ENCODE measurements at places on chromosomes 5 and 9.
A peak's percentile ranks its signal among the peaks of the same experiment; 100 is the strongest.

DNA sequence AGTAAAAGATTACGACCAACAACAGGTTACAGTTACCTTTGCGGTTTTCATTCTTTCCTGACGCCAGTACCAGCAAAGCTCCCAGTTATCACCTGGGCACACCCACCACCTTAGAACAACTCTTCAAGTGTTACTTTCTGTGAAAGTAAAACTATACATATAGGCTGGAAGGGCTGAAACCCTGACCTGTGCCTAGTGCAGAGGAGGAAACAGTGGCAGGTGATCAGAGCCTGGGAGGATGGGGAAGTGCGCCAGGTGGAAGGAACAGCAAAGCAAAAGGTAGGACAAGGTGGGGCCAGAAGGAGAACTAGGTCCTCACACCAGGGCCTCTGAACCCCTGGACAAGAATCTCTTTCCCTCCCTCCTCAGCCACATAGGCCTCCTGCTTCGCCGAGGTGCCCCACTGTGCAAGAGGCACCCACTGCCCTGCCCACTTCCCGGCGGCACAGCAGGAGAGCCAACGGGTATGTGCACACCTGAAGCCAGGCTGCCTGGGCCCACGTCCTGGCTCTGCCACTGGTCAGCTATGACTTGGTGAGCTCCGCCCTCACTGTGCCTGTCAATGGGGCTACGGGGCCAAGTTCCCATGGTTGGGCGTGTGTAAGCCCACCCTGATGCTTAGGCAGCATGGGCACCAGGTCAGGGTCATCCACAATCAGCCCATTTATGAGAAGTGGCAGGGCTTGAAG, 26.9 kb downstream of the BICD2 start:
- no peak for DNase-seq

DNA sequence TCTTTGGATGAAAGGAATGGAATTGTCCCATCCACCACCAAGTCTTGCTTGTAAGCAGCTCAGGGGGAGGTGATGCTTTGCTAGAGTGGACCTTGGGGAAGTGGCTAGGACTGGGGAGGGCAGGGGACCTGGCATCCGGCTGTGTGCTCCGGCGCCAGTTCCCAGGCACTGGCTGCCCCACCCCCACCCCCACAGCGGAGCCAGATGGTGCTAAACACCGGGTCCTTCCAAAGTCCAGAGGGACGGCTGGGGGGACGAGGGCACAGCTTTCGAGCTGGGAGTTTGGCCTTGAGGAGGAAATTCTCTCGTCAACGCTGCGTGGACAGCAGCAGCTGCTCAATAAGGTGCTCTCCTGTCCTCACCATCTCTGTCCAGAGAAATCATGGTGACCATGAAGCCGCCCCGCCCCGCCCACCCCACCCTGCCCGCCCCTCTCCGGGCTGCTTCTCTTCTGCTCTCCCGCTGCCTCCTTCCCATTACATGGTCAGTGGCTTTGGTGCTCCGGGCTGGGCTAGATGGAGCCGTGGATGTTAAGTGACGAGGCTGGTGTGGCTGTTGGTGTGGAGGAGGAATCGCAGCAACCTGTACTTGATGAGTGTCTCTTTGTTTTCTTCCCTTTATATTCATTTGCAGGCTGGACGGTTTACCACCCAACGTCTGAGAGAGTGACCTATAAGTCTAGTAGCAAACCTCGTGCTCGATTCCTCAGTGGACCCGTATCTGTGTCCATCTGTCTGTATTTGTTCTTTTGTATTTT, 115.7 kb downstream of the WNK2 start:
- DNase-seq: peak; percentile 5

GRCh38 chr9:98944057-98944733, 488 bp downstream of the COL15A1 start:
- DNase-seq: peak; percentile 49

DNA sequence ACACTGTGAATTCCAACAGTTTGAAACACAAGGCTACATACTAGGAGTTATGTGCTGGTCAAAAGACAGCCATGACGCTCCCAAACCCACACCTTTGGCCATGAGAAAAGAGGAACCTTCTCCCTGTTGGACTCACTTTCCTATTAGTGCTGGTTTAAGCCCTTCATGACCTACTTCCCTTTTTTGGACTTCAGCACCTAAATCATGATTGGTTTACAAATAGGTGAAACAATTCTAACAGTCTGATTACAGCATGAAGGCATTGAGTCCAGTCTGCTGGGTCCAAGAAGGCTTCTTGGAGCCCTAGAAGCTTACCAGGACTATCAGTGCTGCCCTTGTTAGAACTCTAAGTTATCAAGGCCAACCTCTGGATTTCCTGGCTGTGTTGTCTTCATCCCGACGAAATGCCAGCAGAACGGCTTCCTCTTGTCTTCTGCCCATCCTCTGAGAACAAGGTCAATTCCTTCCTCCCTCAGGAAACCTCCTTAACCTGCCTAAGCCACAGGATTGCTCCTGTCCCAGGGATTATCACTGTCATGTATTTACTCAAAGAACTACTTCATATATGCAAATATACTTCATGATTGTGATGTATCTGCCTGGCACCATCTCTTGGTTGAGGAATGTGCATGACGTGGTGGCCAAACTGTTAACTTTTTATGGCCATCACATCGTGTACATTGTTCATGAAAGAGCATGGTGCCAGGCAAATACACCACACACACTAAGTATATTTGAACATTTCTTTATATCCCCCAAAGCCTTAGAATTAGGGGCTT, 83.6 kb downstream of the ANKH start:
- no peak for DNase-seq

DNA sequence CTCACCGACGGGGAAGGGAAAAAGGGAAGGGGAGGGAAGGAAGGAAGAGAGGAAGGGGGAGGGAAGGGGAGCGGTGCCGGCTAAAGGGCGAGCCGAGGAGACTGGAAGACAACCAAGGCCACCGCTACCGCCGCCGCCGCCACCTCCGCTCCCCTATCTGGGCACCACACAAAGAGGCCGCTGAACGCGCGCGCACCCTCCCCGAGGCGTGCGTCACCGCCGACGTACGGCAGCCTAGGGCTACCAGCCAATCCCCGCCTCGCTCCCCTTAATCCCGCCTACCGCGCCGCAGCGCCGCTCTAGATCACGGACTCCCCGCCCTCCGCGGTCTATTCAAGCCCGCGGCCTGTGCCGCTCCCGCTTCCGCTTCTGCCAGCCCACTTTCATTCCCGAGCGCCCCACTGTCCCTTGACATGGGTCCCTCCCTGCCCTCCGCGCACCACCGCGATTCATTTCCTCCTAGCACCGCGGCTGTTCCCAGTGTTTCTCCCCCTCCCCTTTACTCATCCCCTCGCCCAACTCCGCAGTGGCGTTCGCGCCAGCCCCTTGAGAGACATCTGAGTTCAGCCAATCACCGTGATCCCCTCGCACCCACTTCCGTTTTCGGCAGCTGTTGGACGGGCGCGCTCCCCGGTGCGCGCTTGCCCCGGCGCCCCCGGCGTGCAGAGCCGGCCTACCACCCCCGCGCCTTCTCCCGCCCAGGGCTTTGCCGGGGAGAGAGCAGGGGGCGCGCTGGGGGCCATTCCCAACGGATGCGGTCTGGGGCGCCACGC, at the start of gene HNRNPA0:
Gene HNRNPA0, minus strand, starts transcription at position 176 of the 773 bp plus-strand sequence. CDS start 297 bp downstream, outside the sequence.
- peak; percentile 98 for DNase-seq

Measured in AG08396 (cell line).